ENCODE measurements at places on chromosomes 7 and 10. TPM values are rescaled to one million over a fixed set of nuclear protein-coding genes. Genes with fewer than 3 reads are reported as not detected.

MRC1 gene
- polyA plus RNA-seq, result 10.2 TPM

ENKUR gene
- 0.41 TPM for polyA plus RNA-seq

CLRN3 gene
- 0.23 TPM for polyA plus RNA-seq

IL6 gene
- polyA plus RNA-seq, result 3.5 TPM

TCTN3 gene
- 20.4 TPM for polyA plus RNA-seq

PIK3CG gene
- 2.2 TPM for polyA plus RNA-seq

Data from thymus (tissue), 14 donors.